Fibroblast of skin of back (primary cell): ENCODE measurements at places on chromosomes 6 and 20.

DNA sequence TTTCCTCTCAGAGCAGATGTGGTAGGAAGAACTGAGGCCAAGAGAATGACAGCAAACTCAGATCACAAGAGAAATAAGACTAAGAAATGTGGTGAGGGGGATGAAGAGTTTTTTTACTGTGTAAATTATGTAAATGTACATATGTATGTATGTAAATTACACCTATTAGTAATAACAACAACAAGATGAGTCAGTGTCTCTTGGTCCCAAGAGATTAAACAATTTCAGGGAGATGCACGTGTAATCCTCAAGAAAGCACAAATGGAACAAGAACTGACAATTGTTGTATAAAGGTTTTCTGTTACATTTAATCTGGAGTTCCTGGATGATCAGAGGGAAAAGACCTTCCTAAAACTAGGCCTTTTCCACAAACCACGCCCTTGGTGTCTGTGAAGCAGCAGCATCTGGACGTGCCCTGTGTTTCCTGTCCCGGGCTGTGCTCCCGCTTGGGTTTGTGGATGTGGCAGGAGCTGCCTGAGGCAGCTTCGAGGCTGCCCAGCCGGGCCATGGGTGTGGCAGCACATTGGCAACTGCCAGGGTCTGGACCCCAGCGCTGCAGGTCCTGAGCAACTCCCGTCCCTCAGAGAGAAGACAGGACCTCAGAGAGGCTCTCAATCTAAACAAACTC, 994 bp downstream of the CLDN20 start:
- peak; percentile 59 for DNase-seq

DNA sequence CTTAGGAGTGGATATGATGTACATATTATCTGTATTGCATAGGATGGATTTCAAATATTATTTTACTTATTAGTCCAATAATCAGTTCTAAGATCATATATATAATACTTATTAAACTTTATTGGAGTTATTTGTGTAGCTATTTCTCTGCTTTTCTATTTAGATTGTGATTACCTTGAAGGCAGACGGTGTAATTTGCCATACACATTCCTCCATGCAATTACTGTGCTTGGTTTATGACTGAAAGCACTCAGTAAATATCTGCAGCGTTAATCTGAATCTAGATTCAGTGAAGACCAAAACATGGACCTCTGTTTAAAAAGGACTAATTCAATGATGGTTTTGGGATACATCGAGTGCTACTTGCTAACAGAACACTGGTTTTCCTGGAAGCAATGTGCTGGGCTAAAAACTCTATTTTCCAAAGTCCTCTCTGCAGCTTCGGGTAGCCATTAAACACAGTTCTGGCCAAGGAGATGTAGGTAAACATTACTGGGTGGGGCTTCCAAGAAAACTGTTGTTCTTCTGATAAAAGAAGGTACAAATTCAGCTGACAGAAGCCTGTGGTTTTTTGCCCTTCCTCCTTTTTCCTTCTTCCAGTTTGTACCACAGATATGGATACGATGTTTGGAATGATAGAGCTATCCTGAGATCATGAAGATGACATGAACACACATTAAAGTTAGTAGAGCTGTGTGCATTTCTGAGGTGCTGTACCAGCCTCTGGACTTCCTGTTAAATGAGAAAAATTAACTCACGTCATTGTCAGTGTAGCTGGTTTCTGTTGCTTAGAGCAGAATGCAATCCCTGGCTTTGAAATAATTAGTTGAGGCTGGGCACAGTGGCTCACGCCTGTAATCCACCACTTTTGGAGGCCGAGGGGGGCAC, 136.5 kb upstream of the NUP153 start:
- DNase-seq, result no peak

- no peak for DNase-seq
Observed at GRCh38 chr6:3913958-3914337, 64.8 kb downstream of the FAM50B start.

DNA sequence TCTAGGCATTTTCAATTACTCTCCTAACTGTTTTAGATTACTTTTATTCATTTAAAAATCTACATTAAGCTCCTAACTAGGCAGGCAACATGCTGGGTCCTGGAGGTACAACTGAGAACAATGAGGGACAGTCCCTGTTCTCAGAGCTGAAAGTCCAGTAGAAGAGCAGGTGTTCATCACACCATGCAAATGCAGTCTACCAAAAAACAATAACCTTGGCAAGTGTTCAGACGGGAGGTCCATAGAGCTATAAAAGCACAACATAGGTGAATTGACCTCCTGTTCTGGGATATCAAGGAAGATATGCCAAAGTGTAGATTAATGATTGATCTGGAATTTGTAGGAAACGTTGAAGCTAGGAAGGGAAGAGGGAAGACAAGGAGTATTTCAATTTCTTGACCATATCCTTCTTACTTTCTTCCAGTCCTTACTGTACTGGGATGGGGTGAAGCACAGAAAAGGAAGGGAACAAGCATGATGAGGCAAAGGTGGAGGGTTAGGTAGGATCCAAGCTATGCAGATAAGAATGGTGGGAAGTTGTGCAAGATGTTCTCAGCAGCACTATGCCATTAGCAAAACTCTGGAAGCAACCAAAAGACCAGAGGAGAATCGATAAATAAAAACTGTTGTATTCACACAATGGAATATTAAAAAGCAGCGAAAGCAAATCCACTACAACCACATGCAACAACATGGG, 485.7 kb upstream of the JARID2 start:
- no peak for DNase-seq

GRCh38 chr6:169583886-169584541, 117.8 kb downstream of the WDR27 start:
- no peak for DNase-seq

DNA sequence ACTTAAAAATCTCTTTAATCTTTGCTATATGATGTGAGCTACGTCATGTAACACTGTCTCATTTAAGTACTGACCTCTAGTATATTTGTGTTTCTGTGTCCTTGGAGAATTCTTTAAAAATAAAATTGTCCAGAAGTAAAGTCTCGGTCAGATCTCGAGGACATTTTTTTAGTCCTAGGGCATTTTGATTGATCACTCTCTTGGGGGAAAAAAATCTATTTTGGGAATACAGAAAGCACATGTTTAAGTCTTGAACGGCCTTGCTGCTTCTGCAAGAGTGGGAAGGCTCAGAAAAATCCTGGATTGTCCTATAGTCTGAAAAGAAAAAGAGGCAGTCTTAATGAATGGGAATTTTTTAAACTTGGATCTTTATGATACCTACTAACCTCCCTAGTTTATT, 234.3 kb downstream of the UTRN start:
- DNase-seq, result no peak

GRCh38 chr6:130965656-130966055, 97.4 kb downstream of the EPB41L2 start:
- no peak for DNase-seq

DNA sequence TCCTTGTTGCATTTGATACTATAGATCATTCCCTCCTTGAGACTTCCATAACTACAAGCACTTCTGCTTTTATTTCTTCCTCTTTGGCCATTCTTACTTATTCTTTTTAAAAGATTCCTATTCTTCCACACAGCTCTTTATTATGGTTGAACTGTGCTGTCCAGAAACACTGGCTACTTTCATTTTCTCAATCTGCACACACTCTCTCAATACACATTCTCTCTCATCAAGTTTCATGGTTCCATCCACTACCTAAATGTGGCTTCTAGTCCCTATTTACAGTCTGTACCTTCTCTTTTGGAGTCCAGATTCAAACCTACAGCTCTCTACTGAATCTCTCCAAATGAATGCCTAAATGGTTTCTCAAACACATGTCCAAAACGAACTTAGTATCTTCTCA, 214.3 kb upstream of the RSPO3 start:
- DNase-seq, result no peak

GRCh38 chr6:99092461-99092860, 144.7 kb upstream of the FBXL4 start:
- DNase-seq, result no peak

DNA sequence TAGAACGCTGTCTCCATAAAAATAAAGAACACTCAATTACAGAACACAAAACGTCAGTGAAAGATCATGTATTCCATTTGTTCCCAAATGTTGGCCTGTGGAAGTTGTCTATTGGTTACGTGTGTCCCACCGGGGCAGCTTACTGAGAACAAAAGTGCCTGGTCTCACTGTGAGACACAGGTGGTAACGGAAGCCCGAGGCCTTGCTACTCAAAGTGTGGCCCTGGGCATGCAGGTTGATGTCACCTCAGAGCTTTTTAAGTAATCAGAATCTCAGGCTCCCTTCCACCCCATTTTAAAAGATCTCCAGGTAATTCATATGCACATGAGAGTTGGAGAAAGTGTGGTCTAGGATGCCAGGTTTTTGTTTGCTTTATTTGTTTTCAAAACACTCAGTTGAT, 422.5 kb upstream of the OPRM1 start:
- no peak for DNase-seq

- no peak for DNase-seq
Observed at GRCh38 chr20:21941941-21942805, 236.7 kb downstream of the PAX1 start.

GRCh38 chr6:96468681-96469224, 52.9 kb upstream of the UFL1 start:
- no peak for DNase-seq

- peak; percentile 74 for DNase-seq
Observed at GRCh38 chr6:138590796-138591709, 91.8 kb upstream of the NHSL1 start.

DNA sequence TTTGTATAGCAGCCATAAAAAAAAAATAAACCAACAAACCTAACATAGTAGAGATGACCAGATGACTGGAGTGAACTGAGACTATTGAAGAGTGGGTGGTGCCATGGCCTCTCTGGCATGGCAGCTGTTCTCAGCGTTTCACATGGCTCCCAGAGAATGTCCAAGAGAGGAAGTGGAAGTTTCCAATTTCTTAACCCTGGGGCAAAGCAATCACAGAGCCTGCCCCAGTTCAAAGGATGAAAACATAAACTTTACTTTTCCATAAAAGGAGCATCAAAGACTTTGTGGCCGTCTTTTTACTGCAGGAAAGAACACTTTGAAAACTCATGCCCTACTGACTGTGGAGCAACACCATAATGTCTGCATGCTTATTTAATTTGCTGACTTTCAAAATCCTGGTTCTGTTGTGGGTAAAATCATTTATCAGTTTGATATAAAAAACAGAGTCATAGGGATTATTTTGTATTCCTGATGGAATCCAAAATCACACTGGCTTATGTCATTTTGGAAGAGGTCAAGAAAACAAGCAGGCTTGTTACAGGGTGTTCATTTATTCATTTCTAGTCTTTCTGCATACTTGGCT, 165.4 kb downstream of the SLC35B3 start:
- no peak for DNase-seq

DNA sequence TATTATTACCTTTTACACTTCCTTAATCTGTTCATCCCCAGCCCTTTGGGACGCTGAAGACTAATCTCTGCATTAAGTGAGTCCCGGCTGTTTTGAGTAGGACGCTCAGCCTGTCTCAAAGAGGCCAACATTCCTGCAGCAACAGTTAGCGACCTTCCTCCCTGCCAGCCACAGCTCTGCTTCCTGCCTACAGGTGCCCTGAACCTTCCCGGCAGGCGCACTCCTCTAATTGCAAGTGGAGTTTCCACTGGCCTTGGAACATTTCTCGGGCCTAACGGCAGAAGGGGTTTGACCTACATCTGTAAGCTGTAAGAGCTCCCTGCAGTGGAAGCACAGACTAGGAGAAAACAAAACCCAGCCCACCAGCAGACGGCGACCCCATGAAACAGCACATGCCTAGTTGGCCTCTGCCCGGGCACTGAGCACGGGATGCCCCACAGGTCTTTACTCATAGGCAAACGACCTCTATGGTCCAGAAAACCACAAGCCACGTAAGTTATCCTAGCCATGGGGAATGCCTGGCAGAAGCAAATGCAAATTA, 137.9 kb downstream of the DTNBP1 start:
- DNase-seq, result no peak

DNA sequence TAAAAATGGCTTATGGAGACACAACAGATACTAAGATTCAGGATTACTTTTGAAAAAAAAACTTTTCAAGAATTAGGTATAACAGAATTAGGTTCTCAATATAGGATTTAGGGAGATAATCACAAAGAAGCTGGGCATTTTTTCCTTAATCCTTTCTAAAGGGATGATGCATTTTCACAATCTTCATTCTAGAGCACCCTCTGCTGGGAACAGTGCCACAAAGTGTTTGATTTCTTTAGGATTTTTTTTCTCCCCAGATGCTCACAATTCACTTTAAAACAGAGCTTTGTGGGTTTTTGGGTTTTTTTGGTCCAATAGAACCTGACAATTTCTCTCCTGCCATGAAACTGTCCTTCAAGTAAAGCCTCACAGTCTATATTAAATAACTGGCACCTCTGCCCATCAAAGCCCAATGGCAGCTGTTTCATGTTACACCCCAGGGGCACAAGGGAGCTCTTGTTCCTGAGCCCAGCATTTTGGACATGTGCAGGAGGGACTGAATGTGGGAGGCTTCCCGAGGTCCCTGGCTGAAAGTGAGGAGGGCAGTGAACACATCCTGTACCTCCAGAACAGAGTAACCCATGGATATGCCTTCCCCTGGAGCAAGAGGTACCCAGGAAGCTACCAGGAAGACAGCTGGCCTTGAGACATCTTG, 39.7 kb downstream of the PREP start:
- peak; percentile 45 for DNase-seq

DNA sequence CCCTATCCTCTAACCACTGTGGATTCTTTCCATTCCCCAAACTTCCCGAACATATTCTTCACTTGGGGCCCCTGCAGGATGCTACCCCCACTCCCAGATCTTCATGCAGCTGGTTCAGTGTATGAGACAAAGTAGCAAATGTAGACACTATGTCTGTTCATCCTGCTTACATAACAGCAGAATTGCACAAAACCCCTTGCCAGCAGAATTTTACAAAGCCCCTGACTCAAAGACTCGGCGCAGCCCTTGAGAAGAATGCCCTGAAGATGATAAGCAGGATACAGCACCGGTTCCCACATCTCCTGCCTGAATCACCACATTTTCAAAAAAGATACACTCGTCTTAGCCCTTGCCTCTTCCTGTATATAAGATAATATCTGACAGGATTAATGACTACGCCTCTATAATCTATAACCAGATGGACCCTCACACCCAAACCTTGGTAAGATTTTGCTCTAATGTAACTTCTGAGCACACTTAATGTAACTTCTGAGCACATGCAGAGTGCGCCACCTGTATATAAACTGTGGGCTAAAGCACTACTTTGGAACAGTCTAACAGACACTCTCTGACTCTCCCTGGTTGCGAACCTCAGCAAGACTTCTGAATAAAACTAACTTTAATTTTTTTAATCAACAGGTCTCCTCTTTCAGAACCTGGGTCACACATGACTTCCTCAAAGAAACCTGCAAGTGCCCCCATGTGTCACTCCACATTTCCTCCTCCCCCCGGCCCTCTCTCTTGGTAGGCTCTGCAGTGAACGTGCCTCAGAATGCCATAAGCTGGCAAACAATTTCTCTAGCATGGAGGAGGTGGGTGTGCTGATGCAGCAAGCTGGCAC, 28.7 kb downstream of the RALGAPA2 start:
- DNase-seq, result no peak
